DMS79 (cell line): ENCODE measurements at places on chromosomes 13 and 19.

DNA sequence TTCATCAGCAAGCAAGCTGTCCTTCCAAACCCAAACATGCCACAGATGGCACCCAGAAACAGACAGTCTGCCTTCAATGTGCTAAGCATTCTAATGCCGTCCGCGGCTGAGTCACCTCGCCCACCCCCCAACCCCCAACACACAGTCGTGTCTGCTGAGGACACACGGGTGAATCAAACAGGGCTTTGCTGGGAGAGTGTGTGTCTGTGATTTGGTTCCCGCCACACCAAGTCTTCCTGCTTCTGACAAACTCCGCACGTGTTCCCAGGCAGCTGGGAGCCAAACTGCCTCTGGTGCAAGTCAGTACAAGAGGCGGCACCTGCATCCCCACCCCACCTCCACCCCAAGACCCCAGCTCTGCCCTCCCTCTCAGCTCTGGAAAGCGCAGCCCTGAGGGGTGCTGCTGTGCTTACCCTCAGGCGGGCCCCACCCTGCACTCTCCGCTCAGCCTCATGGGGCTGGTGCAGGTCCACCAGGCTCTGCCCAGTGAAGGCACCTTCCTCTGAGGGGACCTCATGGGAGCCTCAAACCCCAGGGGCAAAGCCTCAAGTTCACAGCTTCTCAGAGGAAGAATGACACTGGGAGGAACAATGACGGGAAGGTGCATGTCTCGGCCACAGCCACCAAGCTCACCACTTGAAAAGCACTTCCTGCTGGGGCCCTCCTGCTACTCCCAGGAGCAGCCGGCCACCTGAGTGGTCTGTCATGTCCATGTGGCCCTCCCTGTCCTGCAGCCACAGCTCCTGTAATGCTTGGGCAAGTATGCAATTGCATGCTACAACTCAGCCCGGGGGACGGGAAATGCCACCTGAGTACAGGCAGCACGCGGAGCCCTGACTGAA, 15.0 kb upstream of the SLC35E1 start:
- DNase-seq = no peak

DNA sequence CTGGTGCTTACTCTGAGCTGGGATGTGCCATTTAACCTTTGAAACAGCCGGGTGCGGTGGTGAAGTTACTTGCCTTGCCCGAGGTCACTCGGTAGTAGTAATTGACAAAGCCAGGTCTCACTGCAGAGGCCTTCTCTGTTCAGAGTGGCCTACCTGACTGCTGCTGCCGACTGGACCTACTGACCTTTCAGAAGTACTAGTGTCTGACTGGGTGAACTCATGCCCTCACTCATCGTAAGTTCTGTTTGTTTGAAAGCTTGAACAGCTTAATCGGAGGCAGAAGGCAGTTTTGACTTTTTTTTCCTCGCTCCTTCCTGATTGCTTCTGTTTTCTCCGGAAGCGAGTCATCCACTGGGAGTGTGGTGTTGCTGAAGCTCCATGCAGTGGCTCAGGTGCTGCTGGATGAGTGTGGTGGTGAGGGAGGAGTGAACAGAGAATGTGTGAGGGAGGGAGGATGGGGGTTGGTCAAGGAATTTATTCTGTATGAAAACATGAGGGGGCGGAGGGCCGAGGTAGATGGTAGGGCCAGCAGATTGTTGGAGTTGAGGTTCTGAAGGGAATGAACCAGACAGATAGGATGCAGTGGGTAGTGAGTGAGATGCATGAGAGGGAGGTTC, 2.7 kb downstream of the SPINT2 start:
- DNase-seq = no peak

- DNase-seq = no peak
Measured at GRCh38 chr13:76048675-76049375, 412.7 kb downstream of the LMO7 start.

GRCh38 chr13:36086117-36086516, 45.1 kb downstream of the DCLK1 start:
- DNase-seq = no peak

- DNase-seq = no peak
Measured at GRCh38 chr13:28864544-28864943, 44.4 kb downstream of the MTUS2 start.

DNA sequence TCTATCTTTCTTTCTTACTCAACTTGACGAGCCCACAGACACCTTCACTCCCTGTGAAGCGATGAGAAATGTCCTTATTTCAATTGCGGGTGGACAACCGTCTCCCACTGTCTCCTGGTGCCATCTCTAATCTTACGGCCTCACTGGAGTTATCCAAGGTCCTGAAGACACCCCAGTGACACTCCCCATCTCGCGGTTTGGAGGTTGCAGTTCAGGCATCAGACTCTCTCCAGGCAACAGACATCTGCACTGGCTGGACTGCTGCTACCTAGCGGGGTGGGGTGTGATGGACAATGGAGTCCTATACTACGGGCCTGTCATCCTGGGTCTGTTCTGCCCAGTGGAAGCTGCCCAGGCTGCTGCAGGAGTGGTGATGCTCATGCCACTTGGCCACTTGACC, 18.3 kb upstream of the IRS2 start:
- DNase-seq = no peak

DNA sequence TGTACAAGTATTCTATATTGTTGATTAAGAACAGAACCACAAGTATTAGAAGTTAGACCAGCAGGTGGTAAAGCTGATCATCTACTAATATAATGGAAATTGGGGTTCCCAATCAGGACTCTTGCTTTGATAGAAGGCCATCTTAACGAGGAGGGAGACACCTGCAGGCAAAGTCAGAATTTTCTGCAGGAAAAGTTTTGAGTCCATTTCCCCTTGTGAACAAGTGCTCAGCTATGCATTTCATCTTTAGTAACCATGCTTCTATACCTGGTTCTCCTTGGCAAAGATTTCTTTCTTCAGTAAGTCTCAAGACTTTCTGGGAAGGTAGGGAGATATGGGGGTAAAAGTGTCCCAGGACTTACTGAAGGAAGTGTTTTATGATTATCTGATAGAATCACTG, 36.1 kb upstream of the USPL1 start:
- no peak for DNase-seq

- DNase-seq = no peak
Measured at GRCh38 chr13:94261163-94261562, 218.3 kb downstream of the DCT start.
